CD4-positive, alpha-beta T cell treated with Interleukin-6 at 100 ng/mL for 8 hours (primary cell): ENCODE measurements at places on chromosomes 4 and X.

GRCh38 chr4:127196655-127197352, 436.0 kb upstream of the INTU start:
- DNase-seq, result no peak

DNA sequence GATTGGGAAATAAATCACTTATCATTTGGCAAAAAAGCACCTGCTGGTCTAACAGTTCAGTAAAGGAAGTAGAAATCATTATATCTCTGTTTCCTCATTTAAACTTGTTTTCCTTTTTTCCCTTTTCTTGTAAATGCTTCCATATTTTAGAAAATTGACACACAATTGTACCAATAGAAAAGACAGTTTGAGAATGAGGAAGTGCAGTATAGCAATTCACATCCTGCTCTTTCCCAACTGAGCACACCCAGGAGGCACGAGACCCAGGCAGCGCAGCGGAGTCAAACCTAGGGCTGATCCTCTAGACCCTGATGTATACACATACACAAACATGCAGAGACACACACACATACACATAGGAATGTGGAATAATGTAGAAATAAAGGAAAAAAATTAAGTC, 74.8 kb upstream of the PACRGL start:
- no peak for DNase-seq

- DNase-seq, result peak; percentile 63
Measured at GRCh38 chrX:56978172-56978571, 17.2 kb downstream of the SPIN3 start.

DNA sequence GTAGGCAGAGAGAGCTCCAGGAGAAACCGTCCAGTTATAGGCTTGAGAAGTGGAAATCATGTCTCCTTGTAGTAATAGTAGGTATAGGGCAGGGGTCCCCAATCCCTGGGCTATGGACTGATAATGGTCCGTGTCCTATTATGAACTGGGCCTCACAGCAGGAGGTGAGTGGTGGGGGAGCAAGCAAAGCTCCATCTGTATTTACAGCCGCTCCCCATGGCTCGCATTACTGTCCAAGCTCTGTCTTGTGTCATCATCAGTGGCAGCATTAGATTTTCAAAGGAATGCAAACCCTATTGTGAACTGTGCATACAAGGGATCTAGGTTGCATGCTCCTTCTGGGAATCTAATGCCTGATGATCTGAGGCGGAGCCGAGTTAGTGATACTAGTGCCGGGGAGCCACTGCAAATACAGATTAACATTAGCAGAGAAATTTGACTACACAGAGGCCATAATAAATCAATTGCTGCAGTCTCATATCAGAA, 67.6 kb downstream of the MRPL1 start:
- no peak for DNase-seq

- peak; percentile 14 for DNase-seq
Measured at GRCh38 chr4:68271851-68272357, 26.4 kb upstream of the TMPRSS11B start.

DNA sequence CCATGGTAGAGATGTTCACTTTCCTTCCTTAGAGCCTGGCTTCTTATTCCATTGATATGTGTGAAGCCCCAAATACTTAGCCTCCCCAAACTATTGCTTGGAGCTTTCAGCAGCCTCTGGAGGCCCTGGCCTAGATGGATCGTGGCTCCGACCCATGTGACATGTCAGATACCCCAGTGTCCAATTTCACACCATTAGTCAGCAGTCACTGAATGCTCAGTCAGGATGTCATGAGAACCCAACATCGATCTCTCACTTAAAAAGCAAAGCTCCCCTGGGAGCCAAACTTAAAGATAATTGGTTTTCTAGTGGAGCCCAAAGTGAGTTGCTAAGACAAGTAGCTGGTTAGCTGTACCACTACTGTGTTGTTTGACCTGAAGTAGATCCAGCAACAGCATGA, 41.6 kb upstream of the IGSF1 start:
- no peak for DNase-seq

DNA sequence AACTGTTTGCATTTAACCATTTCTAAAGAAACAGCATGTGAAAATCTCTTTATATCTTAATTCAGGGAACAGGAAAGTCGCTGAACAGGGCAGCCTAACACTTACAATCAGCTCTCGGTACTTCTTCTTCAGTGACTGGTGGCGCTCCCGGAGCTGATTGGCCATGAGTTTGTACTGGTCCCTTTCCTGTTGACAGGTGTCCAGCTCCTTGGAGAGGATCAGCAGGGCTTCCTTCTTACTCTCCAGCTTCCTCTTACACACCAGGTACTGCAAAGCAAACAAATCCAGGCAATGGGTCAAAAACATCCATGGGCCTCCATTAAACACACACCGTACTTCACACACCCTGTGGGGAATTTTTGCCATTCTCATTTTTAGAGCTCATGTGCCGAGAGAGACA, 36.4 kb downstream of the CCDC149 start:
- DNase-seq, result no peak

GRCh38 chr4:31390849-31391248, 670.7 kb downstream of the PCDH7 start:
- DNase-seq, result no peak

DNA sequence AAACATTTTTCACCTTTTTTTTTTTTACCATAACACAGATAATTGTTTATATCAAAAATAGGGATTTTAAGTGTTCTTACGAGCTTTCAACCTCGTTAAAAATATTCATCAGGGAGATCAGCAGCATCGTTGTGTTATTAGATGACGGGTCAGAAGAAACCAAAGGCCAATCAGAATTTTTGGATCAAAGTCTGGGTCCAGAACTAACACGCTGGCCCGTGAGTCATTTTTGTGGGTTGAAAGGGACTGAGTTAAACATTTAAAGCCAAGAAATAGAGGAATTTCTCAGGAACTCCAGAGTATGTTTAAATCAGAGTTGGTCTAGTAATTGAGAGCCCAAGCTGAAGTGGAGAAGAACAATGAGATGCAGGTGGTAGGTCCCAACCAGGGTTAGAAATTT, 170.8 kb downstream of the TLL1 start:
- no peak for DNase-seq

- no peak for DNase-seq
Measured at GRCh38 chrX:143894938-143895337, 11.1 kb downstream of the UBE2NL start.

GRCh38 chr4:83993774-83994173, 457.9 kb downstream of the GPAT3 start:
- no peak for DNase-seq

DNA sequence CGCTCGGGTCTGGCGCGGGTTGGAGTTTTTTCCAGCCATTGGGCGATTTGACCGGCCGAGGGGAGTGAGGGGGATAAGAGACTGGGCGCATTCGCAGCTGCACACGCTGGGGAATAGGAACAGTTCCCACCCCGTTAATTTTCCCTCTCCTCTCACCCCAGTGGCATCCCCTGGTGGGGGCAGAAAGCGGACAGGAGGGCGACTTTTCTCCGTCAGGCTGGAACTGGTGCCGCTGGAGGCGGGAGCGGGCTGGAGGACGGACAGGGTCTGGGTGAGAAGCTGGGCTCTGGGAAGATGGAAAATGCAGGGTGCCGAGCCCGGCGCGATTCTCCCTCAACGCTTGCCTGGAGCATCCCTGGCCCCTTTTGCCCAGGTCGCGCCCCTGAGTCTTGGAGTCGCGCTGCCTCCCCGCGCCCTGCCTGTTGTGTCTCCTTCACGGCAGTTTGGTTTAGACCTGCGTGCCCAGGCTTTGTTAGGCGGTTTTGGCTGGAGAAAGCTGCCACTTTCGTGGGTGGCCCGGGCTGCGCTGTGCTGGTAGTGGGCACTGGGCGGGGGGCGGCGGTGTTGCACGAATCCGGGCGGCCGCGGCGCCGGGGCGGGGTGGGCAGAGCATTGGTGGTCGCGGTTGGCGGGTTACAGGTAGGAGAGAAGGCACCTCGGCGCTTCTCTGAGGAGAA, 2.0 kb downstream of the ADGRL3 start:
- no peak for DNase-seq

DNA sequence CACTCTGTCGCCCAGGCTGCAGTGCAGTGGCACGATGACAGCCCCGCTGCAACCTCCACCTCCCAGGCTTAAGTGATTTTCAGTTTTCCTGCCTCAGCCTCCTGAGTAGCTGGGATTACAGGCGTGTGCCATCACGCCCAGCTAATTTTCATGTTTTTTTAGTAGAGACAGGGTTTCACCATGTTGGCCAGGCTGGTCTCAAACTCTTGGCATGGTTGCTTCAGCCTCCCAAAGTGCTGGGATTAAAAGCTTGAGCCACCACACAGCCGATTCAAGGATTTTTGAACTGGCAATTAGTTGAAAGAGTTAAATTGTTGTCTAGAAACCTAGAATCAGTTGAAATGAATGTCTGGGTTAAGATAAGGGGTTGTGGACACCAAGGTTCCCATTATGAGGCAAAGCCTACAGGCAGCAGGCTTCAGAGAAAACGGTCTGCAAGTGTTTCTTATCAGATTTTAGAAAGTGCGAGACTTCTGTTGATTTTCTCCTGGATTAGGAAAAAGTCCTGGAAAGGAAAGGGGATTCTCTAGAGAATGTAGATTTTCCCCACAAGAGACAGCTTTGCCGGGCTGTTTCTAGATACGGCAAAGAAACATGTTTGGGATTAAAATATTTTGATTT, 8.3 kb upstream of the CCNI start:
- no peak for DNase-seq

- no peak for DNase-seq
Measured at GRCh38 chr4:40038977-40039376, 17.7 kb upstream of the N4BP2 start.

DNA sequence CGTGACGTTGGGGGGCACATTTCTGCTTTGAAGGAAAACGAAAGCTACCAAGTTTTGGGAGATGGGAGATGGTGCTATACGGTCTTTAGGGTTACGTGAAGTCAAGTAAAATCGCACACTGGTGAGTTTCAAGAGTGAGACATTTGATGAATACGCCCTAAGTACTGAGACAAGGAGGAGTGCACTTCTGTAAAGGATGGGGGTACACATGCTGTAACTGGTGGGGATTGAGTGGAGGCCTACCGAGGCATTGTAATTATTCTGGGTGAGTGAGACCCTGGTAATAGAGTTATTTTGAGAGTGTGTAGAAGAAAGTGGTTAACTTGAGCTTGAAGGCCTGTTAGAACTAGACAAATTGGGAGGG, 536 bp downstream of the SH3BGRL start:
- DNase-seq, result no peak

GRCh38 chr4:161949946-161950725, 213.7 kb downstream of the FSTL5 start:
- no peak for DNase-seq

DNA sequence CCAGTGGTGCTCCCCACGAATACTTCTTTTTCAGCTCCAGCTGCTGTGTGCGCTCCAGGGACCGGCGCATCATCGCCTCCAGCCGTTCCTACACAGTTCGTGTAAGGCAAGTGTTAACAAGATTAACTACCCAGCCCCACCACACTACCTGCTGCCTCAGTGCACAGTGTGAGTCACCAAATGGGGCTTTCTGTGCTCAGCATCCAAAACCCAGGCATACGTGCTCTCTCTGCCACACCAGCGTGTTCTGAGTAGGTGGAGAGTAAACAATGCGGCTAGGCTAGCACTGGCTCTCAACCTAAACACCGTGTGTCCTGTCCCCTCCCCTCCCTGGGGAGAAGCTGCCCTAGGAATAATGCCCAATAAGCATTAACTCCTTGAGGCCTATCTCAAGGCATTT, 60.0 kb downstream of the MAP7D2 start:
- no peak for DNase-seq

GRCh38 chr4:161280929-161281328, 882.9 kb downstream of the FSTL5 start:
- no peak for DNase-seq

DNA sequence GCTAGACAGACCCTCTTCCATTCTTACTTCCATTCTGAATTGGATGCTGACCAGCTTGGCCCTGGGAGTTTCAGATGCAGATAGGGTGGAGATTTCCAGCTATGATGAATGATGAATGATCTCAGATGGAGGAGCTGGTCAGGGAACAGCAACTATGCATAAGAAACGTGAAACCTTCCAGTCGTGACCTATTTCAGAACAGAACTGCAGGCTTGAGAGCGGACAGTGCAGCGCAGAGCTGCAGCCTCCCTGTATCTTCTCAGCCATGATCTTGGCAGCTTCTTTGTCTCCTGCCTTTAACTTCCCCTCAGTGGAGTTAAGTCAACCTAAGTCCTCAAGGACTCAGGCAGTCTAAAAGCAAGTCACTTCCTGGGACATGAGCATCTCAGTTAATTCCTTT, 43.3 kb upstream of the HAND2 start:
- no peak for DNase-seq

DNA sequence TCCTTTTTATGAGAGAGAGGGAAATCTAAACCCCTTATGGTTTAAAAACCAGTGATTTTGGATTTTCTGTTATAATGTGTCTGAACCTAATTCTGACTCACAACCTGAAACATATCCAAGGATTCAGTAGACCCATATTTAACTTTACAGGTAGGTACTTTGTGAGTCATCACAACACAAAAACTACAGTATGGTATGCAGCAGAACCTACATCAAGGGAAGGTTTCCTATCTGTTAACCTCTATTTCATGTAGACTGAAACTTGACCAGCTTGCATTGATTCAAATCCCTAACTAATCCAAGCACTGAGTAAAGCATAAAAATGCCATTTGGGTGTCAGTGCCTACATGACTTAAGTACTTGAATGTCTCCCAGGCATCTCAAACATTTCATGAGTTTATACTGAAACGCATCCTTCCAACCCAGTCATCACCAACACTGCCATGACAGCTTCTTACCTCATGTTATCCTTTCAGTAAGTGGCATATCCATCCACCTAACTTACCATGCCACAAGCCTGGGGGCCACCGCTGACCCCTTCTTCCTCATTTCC, 4.3 kb upstream of the ARHGAP10 start:
- no peak for DNase-seq

DNA sequence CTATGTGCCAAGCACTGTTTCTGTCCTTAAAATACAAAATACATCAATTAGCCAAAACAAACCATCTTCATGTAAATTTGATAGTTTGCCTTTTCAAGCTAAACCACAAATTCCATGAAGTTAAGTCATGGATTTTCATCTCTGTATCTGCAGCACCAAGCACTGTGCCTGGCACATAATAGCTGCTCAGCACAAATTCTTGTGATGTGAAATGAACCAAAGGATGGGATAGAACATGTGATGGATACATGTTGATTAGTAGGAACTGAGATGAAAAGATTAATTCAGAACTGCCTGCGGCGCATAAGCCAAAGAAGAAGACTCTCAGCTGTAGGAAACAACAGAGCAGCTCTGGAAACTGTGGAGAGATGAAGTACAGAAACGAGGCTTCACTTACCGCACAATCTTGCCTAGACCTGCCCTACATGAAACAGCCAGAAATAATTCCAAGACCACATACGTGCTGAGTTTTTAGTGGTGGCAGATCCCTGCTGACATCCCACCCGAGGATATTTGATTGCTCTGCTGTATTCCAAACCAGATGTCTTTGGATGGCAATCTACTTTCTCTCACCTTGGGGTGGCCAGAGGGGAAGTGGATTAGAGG, 40.9 kb upstream of the DCLK2 start:
- DNase-seq, result no peak

GRCh38 chr4:109998867-109999584, 86.3 kb downstream of the EGF start:
- peak; percentile 59 for DNase-seq

DNA sequence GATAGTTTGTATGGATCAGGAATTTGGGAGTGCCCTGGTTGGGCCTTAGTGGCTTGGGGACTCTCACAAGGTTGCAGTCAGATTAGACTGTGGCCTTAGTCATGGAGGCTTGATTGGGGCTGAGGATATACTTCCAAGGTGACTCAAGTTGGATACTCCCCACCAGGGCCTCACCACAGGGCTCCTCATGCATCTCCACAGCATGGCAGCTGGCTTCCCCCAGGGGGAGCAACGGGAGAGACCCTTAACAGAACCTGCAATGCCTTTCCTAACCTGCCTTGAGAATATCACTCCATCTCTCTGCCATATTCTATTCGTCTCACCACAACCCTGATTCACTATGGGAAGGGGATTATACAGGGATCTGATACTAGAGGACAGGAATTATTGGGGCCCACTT, 161.9 kb downstream of the RELL1 start:
- no peak for DNase-seq
